ENCODE measurements at places on chromosomes 7 and 10. TPM values are rescaled to one million over a fixed set of nuclear protein-coding genes. Genes with fewer than 3 reads are reported as not detected.

GRCh38 chr10:35598379-35598778, 6.8 kb upstream of the GJD4 start:
- DNase-seq: no peak

- no peak for DNase-seq
Measured at GRCh38 chr7:95684037-95684436, 87.7 kb upstream of the PDK4 start.

GRCh38 chr7:112297681-112298080, 91.2 kb downstream of the ZNF277 start:
- no peak for DNase-seq

GRCh38 chr10:771647-772046, 82.2 kb upstream of the DIP2C start:
- DNase-seq: no peak

DNA sequence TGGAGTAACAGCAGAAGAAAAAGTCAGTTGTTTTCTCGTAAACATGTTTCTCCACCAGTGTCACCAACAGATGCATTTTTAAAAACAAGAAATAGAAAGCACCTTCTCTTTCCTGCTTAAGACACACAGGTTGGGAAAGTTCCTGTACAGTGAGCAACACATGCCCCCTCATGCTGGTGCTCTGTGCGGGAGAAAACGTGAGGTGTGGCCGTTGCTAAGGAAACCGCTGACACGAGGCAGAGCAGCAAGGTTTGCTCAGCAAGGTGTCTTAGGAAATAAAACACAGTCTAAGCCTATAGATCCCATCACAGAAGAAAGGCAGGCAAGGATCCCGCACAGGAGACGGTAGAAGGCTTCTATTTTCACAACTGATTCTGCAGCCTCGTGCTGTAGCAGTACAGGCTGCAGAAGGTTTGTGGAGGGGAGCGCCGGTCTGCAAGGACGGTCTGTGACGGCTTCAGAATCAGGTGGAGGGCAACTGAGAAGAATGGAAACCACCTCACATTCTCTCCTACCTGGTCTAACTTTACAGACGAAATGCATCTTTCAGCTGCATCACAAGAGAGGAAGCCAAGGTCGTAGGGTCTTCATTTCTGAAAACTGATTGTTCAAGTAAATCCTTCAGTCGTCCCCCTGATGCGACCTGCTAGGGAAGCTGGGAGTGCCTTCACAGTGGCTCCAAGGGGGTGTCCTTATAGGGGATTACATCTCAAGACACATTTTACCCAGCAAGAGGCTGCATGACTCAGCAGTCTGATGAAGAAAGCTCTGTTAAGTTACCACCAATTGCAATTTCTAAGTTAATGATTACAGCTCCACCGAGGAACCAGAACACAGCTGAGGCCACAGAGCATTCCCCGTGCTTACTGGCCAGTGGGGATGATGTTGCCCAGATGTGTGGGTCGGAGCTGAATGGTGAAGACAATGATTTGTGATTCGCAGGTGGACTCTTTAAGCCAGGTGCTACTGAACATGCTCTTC, 150.7 kb upstream of the KLF14 start:
- DNase-seq: no peak

- DNase-seq: no peak
Measured at GRCh38 chr7:5422396-5423305, 983 bp downstream of the TNRC18 start.

- DNase-seq: no peak
Measured at GRCh38 chr7:37540917-37541316, 92.3 kb upstream of the ELMO1 start.

GRCh38 chr10:94104316-94105000, 110.7 kb downstream of the PLCE1 start:
- no peak for DNase-seq

GRCh38 chr7:30771880-30772425, 736 bp downstream of the MINDY4 start:
- DNase-seq: no peak

- DNase-seq: no peak
Measured at GRCh38 chr7:122887198-122887597, 938 bp upstream of the CADPS2 start.

Gene CABCOCO1
- total RNA-seq: not detected

Gene IQUB
- total RNA-seq: not detected

Gene GTPBP4
- 49.9 TPM for total RNA-seq

Data from naive thymus-derived CD4-positive, alpha-beta T cell (primary cell).